ENCODE measurements at places on chromosomes 2 and 18.

GRCh38 chr18:21064347-21064746 is 47.3 kb downstream of the ROCK1 start:
- no peak for DNase-seq

DNA sequence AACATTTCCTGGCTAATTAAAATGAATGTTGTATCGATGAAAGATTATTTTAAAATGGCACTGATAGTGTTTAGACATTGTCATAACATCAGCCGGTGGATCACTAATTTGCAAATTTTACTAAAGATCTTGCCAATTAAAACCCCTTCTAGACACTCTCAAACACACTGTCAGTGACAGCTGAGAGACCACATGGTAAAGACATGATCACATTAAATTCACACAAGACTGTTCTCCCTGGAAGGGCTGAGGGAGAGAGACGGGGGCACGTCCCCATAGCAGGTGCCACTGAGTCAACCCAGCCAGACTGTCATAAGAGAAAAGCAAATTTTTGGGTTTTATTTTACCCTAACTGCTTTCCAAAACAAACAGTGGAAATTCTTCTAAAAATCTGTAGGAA is 306.0 kb downstream of the TXNL1 start:
- no peak for DNase-seq

GRCh38 chr2:96085541-96086355 is 30.6 kb downstream of the ADRA2B start:
- DNase-seq = no peak

GRCh38 chr2:51619961-51620360 is 588.0 kb upstream of the NRXN1 start:
- DNase-seq = no peak

DNA sequence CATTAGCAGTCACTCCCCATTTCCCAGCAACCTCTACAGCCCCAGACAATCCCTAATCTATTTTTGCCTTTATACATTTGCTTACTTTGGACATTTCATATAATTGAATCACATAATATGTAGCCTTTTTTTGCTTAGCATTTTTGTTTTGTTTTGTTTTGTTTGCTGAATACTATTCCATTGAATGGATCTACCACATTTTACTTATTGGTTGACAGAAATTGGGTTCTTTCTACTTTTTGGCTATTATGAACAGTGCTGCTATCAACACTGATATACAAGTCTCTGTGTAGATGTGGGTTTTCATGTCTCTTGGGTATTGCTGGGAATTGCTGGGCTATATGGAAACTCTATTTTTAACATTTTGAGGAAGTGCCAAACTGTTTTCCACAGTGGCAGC is 7.6 kb downstream of the PTPN18 start:
- DNase-seq = no peak

DNA sequence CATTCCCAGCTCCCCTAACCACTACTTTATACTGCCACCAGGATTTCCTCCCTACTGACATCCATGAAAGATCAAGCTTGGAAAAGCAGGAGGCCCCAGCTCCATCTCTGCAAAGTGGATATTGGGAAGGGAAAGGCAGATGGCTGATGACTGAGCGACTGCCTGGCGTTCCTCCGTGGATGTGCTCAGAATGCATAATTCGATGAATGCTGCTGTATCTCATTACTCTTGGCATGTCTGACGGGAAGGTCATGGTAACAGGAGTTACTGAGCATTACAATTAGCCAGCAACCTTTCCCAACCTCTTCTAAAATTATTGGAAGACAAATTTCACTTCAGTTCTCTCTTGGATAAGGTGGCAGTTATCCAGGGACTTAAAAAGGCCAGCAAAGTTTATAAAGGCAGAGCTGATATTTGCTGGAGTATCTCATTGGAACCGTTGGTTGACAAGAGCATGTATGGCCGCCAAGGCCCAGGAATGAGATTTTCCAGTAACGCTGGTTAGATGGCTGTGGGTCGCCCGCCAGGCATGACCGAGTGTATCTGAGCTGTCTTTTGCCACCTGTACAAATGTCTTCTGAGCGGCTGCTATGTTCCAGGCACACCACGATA is 34.5 kb downstream of the KCNE4 start:
- no peak for DNase-seq

- no peak for DNase-seq
These were observed 1070.7 kb downstream of the CNTNAP5 start for GRCh38 chr2:125095826-125096225.

- no peak for DNase-seq
These were observed 367.9 kb downstream of the MTX2 start for GRCh38 chr2:176637142-176637485.

- no peak for DNase-seq
These were observed 35.8 kb downstream of the SCG2 start for GRCh38 chr2:223566396-223566795.

DNA sequence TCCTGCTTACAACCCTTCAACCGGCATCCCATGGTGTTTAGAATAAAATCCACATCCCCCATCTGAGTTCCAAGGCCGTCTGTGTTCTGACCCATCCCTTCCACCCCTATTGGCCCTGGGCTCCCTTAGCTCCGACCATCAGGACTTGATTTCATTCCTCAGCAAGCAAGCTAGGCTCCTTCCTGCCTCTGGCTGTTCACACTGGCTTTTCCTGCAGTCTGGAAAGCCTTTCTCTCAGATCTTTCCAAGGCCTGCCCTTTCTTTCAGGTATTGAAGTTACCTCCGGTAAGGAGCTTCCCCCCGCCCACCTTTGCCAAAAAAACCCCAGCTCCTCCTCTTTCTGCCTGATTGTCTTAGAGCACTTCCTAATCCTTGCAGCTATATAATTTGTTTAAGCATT is 86.8 kb downstream of the CLIP4 start:
- DNase-seq = no peak

GRCh38 chr2:129636692-129637091 is 342.8 kb upstream of the RAB6C start:
- DNase-seq = no peak

DNA sequence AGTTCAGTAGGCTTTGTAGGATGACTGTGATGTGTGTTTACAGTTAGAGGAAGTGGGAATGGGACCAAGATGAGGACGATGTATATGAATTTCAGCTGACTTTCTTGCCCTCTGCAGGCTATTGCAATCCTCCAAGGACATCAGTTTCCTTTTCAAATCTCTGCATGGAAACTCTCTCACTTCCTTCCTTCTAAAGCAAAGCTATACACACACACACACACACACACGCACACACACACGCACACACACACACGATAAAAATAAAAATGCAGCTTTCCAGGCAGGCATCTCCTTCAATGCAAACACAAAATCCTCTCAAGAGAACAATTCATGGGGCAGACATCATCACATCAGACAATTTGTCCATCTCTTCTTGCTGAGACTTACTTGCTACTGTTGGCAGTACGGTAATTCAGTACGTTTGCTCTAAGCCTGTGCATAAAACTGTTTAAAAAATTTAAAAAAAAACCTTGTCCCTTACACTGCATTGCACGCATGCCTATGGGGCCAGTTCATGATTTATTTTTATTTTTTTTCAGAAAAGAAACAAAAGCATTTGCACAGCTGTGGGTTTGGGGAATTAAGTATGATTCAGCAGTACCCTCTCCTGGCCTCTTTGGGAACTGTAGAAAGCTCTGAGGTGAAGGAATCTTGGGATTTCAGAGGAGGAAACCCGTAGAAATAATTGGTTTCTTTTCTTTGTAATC is 27.1 kb upstream of the ICOS start:
- no peak for DNase-seq

GRCh38 chr2:239322416-239323086 is 78.3 kb downstream of the HDAC4 start:
- DNase-seq = no peak

DNA sequence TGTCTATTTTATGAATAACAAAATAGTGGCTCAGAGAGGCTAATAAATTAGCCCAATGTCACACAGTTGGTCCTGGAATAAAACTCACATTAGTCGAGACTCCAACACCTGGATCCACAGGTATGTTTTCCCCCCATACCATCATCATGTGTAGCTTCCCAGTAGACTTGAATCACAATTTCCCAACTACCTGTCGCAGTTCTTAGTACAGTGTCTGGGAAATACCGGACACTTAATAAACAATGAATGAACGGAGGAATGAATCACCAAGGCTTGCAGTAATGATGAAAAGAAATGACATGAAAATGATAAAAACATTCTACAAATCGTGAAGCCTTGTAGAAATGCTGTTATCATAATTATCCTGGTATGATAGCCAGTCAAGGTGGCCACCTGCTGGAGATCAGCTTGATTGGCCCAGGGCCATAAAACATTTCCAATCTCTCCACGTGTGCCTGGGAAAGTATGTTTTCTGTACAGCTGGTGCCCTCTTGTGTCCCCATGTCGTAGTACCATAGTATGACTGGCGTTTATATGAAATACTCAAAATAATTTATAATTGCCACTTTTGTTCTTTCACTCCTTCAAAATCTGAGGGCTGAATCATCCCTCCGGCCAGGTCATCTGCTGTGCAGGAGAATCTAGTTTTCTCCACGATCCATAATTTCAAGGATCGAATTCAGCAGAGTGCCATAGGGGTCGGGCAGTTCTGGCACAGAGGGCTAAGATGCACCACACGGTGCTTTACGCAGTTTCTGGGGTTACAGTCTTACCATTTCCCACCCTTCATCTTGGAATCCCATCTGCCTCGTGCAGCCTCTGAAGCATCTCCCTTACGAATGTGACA is 95.4 kb downstream of the LAMA1 start:
- DNase-seq = no peak

- no peak for DNase-seq
These were observed 242.1 kb upstream of the OSR1 start for GRCh38 chr2:19600506-19600905.

DNA sequence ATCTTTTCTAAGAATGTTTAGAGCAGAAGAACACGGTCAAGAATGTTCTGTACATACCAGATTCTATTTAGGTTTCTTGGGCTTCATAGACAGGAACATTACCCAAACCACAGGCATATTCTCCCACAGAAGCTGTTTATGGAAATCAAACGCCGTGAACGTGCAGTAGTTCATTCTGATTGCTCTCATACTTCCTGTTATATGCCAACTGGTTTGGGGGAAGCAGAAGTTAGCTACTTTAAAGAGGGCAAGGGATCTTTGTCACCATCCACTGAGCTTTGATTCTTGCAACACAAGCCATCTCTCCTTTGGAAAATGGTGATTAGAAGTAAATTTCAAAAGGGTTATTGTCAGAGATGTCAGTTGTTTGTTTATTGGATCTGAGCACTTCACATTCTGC is 182.2 kb upstream of the NRP2 start:
- DNase-seq = no peak

DNA sequence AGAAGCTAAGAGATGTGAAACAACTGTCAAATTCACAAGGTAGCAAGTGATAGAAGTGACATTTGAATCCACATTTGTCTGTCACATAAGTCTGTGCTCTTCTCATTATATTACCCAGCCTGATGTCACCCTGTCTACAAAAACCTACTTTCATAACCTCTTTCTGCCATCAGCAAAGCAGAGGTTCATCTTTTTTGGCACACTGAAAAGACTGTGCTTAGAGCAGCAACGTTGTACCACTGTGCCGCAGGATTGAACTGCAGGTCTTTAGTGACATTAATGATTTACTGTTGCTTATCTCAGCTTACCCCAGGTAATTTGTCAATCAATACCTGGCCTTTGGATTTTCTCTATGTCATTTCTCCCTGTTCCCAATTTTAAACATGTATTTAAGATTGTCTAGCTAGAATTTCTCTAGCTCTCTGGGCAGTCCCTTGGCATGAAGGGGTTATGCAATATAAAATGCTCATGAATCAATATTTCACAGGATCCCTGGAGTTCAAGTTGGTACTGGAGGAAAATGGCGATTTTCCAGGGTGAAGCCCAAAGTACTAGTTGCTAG is 31.4 kb upstream of the TDRD15 start:
- no peak for DNase-seq

DNA sequence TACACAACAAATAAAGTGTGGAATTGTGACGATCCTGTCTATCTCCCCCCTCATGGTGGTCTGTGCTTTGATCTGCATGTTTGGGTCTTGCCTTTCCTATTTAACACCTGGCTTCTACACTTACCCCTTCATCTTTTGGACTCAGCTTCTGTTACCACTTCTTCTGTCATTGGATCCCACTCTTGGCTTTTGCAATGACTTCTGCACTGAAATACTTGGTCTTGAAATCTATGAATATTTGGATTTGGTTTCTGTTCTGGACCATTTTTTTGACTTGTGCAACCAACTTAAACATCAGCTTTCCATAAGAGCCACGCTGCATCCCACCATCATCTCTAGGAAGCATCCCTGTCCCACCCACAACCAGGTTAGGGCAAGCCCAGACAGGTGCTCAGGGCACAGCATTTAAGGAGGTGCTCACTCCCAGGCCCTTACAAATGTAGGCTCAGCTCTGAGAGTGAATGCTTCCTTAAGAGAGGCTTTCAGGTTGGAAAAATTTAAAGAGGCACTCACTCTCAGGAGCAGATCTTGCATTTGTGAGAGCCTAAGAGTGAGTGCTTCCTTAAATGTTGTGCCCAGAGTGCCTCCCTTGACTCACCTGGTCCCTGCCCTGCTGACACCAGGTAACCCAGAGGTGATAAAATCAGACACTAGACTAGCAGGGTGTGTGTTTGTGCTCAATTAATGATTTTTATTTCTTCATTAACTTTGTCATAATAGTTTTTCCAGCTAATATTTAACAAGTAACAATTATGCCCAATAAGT is 124.5 kb upstream of the SH3BP4 start:
- no peak for DNase-seq

DNA sequence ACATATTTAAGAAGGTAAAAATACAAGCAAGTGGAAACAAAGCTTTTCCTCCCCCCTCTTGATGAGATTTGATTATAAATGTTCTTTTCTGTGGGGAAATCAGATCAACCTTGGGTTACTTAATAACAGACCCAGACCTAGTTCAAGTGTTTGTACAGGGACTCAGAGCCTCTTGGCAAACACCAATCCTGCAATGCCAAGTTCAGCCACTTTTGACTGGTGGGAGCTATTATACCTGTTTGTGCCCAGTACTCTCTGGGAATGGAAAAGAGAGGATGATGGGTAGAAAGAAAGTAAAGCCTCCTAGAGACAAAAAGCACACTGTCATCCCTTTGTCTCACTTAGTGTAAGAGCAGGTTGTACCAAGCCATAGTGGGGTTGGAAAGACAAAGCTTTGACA is 63.8 kb upstream of the EPHA4 start:
- DNase-seq = no peak

GRCh38 chr18:49189772-49190171 is 239.0 kb upstream of the SMAD7 start:
- DNase-seq = no peak

DNA sequence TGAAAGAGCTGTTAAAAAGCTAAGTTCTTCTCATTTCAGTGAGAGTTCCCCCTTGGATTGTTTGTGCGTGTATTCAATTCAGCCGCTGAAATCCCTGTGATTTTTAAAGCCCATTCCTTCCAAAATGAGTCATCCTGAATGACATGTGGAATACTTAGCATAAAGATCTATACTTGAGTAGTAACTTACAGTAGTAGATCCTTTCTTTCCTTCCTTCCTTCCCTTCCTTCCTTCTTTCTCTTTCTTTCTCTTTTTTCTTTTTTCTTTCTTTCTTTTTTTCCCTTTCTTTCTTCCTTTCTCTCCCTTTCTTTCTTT is 18.2 kb upstream of the SOX11 start:
- no peak for DNase-seq

Data from T-helper 1 cell (primary cell).